ENCODE measurements at places on chromosomes 6 and 20.

GRCh38 chr20:1964061-1964460, 29.8 kb downstream of the PDYN start:
- no peak for DNase-seq

GRCh38 chr6:34230653-34231371, 5.9 kb upstream of the HMGA1 start:
- DNase-seq, result peak; percentile 41

DNA sequence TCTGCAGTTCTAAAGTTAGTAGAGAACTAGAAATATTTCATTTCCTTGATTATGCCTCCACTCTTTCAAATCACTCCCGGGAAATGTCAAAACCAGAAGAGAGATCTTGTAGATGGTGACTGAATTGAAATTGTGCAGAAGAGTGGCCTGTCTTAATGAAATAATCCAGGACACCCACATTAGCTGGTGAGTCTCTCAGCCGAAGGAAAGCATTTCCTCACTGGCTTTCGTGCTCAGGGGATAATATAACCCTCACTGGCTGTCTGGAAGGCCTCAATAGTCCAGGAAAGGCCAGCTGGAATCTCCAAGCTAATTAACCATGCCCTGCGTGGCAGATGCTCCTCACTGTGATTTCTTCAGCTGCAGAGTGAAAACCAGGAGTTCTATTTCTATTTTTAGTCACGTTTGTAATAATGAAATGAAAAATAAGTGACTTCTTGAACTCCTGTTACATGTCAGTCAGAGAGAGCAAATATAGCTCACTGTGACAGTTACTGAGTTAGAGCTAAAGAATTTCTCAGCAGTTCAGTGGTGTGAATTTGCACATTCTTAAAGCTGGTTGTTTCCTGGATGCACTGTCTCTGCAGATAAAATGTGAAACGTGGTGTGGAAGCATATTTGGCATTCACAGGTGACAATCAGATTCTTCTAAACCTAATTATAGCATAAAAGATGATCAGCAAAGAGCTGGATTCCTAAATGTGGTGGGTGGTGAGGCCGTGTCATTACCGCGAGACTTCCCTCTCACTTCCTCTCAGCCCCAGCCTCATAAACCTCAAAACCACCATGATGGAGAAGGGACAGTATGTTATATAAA, 211.7 kb downstream of the LMBRD1 start:
- no peak for DNase-seq

GRCh38 chr20:52426856-52427255, 235.3 kb upstream of the ZFP64 start:
- no peak for DNase-seq

GRCh38 chr6:90387383-90387775, 90.7 kb upstream of the BACH2 start:
- DNase-seq, result no peak

DNA sequence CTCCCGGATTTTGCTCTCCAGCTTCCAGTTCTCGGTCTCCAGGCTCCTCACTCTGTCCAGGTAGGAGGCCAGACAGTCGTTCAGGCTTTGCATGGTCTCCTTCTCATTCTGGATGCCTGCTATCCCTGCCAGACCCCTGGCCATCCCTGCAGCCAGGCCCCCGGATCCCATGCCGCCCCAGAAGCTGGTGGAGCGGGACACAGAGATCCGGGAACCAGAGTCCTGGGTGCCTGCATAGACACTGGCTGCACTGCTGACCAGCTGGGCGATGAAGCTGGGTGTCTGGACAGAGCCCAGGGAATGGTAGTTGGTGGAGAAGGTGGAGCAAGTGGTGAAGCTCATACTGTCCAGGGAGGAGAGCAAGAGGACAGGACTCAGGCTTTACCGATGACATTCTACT, 2.9 kb upstream of the CALHM6 start:
- no peak for DNase-seq

GRCh38 chr20:6057691-6058090, 3.8 kb upstream of the LRRN4 start:
- no peak for DNase-seq

- peak; percentile 53 for DNase-seq
Observed at GRCh38 chr6:159977255-159977903, 8.5 kb downstream of the IGF2R start.

GRCh38 chr6:106063448-106063850, 22.7 kb upstream of the PRDM1 start:
- DNase-seq, result peak; percentile 28

- DNase-seq, result no peak
Observed at GRCh38 chr6:83696674-83697073, 12.2 kb downstream of the SNAP91 start.

GRCh38 chr20:44018259-44018941, 103.7 kb downstream of the TOX2 start:
- peak; percentile 84 for DNase-seq

Data from iris pigment epithelial cell (primary cell).